Left hindlimb (tissue), 1 donor: ENCODE measurements at places on chromosomes 4 and X.
A peak's percentile ranks its signal among the peaks of the same experiment; 100 is the strongest.

- no peak for DNase-seq
Measured at GRCh38 chrX:148156986-148157385, 175.8 kb downstream of the FMR1NB start.

DNA sequence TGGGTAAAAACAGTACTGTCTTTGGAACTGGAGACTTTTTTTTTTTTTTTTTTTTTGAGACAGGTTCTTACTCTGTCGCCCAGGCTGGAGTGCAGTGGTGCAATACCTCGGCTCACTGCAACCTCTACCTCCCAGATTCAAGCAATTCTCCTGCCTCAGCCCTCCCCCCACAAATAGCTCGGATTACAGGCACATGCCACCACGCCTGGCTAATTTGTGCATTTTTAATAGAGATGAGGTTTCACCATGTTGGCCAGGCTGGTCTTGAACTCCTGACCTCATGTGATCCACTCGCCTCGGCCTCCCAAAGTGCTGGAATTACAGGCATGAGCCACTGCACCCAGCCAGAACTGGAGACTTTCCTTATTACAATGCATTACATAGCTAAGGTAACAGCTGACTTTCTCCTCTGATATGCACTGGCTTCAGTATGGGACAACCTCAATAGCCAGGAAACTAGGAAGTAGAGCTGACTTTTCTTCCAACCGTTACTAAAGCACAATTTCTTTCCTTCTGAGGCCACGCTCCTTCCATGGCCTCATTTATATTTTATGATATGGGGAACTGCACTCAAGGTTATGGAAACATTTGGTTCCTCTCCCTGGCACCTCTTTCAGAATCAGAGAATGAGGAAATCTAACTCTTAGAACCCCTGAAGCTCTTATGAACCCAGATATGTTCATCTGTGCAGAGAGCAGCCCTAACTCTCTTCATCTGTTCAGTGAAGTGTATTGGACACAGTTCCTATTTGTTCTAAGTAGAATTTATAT, 53.5 kb upstream of the FAM9B start:
- DNase-seq, result no peak

DNA sequence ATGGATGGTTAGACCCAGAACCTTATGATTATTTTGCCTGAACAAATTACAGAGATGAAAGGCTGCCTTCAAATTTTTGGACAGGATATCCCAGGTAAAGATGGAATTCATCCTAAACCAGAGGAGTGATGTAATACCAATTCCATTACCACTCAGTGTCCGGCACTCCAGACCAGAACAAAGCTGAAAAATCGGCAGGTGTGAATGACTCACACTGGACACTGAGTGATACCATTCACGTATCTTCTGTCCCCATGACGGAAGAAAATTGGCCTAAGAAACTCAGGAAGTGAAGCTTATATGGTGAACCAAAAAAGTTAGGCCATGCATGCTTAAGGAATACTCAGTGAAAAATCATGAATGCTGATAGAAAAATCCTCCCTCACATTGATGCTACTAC, 34.5 kb downstream of the PALLD start:
- no peak for DNase-seq

DNA sequence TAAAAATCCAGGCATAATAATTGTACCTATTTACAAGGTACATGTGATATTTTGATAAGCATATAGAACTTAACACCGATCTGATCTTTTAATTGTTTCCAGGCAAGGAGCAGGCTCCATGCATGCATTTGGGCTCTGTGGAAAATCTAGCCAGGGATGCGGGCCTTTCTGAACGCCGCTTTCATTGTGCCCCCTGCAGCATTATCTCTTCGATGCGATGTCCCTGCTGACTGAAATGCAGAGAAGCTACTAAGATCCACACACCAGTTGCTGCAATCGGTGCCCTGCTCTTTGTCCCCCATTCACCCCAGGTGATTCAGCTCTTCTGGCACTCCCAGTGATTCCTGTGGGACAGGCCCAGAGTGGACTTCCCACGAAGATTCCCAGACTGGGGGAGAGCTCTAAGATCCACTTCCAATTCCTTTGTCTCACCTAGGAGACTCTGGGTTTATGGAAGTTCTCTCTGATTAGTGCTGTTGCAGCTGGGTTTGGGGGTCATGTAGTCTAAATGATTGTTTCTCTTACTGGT, 254.3 kb upstream of the AGA start:
- no peak for DNase-seq

DNA sequence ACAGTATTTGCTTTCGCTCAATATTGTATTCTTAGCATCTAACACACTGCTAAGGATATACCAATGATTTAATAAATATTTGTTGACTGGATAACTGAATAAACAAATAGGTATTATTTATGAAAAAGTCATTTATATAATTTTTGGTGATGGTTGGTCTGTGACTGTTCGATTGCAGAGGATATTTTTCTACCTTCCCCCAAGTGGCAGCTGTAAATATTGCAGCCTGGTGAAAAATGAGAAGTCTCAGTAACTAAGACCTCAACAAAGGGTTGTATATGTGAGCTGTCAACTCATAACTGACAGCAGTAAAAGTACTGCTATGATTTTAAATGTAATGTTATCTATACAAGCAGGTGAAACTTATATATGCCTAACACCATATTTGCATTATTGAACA, 36.0 kb downstream of the HTR2C start:
- no peak for DNase-seq

- no peak for DNase-seq
Measured at GRCh38 chrX:115491766-115492165, 69.2 kb upstream of the PLS3 start.

- DNase-seq, result no peak
Measured at GRCh38 chr4:182593864-182594263, 323.3 kb downstream of the DCTD start.

DNA sequence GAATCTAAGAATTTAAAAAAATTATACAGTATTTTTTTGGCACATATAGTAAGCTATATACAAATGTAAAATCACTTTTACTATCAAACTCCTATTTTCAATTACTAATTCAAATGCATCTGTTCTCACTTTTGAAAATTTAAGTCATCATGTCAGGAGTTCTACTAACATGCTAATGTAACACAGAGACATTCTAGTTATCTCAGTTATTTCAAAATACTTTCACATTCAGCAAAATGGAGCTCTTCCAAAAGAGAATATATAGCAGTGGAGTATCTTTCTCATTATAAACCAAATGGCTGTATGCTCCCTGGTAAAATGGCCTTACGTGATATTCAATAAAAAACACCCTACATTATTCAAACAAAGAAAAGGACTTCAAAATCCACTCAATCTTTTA, 42.3 kb downstream of the RFC1 start:
- DNase-seq, result no peak

GRCh38 chr4:20983763-20984575, 283.7 kb downstream of the PACRGL start:
- DNase-seq, result peak; percentile 40

DNA sequence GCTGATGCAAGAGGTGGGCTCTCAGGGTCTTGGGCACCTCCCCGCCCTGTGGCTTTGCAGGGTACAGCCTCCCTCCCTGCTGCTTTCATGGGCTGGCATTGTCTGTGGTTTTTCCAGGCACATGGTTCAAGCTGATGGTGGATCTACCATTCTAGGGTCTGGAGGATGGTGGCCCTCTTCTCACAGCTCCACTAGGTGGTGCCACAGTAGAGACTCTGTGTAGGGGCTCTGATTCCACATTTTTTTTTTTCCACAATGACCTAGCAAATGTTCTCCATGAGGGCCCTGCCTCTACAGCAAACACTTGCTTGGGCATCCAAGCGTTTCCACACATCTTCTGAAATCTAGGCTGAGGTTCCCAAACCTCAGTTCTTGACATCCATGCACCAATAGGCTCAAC, 657.9 kb upstream of the CT83 start:
- DNase-seq, result no peak

DNA sequence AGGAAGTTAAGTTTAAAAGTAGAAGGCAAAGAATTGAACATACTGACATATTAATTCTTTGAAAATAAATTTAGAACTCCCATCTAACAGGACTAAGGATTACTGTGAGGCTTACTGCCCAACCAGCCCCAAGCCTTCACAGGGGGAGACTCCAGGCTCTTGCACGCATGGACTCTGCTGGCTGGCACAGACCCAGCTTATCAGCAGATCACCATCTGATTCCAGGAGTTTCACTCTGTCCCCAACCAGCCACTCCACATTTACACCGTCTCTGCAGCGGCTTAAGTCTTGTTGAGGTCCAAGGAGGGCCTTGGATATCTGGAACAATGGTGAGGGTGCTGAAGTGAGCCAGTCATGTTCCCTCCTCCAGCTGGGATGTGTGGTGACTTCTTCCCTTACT, 16.4 kb upstream of the OTUD4 start:
- DNase-seq, result no peak

DNA sequence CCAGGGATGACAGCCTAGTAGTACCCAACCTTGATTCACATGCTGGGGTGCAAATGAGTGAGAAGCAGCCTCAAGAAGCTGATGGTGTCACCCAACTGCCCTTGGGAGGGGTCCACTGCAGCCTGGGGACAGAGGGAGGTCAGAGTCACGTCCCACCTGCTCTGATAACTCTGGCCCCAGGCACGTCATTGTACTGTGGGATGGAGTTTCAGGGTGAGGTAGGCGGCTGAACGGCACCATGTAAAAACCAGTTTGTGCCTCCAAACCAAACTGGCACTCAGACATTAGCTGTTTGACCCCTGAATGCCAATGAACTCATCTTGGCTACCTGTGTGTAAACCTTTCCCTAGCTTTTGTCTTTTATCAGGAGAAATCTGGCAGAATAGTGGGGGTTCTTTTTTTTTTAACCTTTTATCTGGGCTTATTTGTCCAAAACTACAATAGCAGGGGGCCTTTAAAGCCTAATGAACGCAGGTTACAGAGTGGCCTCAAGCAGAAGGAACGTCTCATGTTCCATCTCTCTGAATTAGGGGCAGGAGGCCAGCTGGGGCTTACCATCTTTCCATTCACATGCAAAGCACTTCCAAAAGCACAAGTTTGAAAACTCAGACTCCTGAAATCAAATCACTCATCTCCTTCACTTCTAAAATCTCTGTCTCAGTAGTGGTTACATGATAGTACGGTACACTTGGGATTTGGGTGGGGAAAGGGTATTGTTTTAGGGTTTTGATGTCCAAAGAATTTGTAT, 89.4 kb downstream of the IRF2 start:
- DNase-seq, result peak; percentile 65

DNA sequence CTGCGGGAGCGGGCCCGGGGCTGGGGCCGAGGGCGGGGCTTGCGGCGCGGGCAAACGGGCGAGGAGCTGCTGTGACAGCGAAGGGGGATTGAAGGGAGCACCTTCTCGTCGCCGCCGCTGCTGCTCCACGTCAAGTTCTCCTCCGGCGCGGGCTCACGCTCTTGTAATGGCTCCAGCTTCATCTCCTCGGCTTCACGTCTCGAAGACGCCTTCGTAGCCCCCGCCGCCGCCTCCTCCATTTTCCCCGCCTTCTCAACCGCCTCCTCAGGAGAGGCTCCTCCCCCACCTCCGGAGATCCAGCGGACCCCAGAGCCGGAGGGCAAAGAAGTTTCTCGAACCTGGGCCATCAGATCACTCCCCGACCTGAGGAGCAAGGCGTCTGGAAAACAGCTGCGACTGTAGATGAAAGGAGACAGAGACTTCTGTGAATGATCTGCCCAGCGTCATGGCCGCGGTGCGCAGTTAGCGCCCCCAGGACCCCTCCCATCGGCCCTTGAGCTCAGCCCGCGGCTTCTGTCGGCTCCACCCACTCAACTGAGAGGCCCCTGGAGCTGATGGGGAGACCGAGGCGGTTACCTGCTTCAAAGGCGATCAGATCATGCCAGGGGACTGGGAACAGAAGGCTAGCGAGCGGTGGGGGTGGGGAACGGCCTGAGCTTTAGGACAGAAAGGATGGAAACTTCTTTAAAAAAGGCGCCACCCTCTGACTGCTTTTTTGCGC, 895 bp downstream of the USP51 start:
- DNase-seq, result peak; percentile 81

DNA sequence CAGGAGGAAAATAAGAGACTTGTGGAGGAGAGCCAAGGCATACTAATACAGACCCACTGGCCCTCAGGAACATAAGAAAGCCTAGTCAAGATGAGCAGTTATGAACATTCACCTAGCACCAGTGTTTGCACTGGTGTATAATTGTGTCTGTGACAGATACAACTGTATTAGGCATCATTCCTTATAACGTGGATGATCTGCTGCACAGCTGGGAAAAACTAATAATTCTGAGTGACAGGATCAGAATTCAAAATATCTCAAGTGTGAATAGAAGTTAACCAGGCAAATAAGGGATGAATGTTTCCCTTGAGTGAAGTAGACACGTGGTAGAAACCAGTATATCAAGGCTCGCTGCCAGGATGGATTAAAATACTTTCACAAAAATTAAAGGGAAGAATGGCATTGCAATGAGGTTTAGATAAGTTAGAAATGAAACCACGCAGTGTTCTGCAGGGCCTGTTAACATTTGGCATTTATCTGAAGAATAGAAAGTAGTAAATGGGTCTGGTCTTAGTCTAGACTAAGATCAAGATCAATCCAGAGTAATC, 325.9 kb downstream of the EPHA5 start:
- DNase-seq, result no peak

DNA sequence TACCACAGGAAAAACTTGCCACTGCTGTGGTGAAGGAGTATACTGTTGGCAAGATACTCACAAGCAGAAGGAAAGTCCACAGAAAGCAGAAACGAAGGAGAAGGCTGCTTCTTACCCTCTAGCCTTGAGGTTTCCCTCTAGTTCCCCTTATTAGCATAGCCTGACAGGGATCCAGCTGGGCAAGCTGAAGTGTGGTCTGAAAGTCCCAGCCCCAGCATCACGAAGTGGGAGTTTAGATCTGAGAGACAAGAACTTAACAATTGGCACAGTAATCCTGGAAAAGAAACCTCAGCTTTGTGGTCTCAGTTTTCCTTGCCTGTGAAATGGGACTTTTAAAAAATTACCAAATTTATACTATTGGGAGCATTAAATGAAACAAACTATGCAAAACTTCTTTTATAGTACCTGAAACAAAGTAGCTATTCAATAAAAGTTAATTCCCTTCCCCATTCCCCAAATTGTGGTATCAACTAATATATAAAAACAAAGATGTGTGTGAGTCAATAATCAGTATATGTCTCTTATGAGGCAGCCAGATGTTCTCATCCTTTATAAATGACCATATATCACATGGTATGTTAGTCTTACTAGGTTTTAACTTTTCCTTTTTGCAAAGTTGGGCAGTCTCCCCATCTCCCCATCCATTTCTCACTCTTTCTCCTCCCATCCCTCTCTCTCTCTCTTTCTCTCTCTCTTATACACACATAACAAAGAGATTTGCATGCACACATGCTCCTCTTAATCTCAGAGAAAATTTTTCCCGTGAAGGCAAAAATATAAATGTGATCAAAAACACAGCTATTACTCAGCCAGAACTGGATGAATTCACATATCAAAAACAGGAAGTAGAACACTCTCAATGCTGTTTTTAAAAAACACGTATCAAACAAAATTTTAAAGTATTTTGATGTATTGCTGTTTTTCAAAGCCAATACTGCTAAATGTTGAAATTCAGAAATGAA, 57.8 kb downstream of the SCFD2 start:
- no peak for DNase-seq

- no peak for DNase-seq
Measured at GRCh38 chrX:108000751-108001150, 18.6 kb upstream of the TEX13B start.
